ENCODE measurements at places on chromosomes 11 and 22. TPM values are rescaled to one million over a fixed set of nuclear protein-coding genes. Genes with fewer than 3 reads are reported as not detected.
A peak's percentile ranks its signal among the peaks of the same experiment; 100 is the strongest.

The PTPRJ gene
- 1.6 TPM for total RNA-seq

The MUC2 gene
- total RNA-seq, result not detected

The ZNF214 gene
- 3.2 TPM for total RNA-seq

The LYVE1 gene
- total RNA-seq, result not detected

The KCNC1 gene
- total RNA-seq, result not detected

The KRTAP5-9 gene
- not detected for total RNA-seq

The MS4A6A gene
- not detected for total RNA-seq

GRCh38 chr11:128680906-128681305, 13.0 kb upstream of the FLI1 start:
- no peak for DNase-seq

DNA sequence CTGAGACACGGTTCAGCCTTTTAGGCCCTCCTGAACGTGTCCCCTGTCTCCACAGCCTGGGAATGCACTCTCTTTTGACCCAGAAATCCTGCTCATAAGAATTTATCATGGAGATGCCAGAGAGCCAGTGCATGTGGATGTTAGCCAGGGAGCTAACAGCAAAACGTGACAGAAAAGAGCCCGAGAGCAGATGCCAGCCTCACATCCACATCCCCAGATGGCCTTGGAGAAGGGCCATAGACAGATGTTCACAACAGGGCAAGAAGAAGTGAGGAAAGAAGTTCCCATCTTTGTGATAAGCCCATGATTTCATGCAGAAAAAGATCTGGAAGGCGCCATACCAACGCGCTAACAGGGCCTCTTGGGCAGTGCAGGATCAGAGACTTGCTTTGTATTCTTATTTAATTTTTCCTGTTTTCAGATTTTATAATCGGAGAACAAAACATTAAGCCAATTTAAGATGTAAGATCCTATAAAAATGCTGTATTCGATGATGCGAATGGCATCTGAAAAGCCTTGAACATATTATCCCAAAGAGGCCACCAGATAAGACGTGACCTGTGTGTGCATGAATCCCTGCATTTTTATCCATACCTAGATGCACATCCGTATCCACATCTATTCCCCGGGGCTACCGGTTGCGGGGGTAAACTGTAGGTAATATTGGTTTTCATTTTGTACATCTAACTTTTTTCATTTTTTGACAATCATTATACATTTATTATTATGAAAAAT, 48.7 kb downstream of the IGLL5 start:
- no peak for DNase-seq

DNA sequence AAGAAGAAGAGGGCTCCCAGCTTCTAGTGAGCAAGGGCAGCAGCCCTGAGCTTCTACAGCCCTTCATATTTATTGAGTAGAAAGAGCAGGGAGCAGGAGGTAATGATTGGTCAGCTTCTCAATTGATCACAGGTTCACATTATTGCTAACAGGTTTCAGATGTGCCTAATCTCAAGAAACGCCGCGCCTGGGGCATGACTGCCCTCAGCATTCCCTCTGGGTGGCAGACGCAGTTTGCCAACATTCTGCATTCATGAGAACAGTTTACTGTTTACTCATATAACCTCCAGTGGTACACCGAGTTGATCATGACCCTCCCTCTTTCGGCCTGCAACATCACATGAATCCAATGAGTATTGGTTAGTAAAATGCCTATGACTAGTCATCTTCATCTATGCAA, 4.7 kb upstream of the ZNF74 start:
- no peak for DNase-seq

GRCh38 chr22:27752771-27753170, 48.8 kb downstream of the MN1 start:
- DNase-seq, result peak; percentile 91

DNA sequence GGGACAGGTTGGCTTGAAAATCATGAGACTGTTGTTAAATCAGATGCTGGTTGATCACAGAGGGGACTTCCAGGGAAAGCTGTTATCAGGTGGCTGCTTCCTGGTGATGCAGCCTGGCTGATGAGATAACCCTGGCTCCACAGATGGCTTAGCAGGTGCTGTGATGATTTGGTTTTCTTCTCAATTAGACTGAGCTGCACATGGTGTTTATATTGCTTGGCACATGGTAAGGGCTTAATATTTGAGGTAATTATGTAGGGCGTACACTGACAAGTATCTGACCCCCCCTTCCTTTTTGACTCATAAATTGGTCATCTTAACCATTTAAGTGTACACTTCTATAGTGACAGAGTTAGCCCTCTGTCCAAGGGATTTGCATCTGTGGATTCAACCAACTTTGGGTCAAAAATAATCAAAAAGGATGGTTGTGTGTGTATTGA, 7.0 kb downstream of the RPS3 start:
- peak; percentile 58 for DNase-seq

- DNase-seq, result no peak
Observed at GRCh38 chr22:21936151-21936775, 16.4 kb downstream of the PPM1F start.

DNA sequence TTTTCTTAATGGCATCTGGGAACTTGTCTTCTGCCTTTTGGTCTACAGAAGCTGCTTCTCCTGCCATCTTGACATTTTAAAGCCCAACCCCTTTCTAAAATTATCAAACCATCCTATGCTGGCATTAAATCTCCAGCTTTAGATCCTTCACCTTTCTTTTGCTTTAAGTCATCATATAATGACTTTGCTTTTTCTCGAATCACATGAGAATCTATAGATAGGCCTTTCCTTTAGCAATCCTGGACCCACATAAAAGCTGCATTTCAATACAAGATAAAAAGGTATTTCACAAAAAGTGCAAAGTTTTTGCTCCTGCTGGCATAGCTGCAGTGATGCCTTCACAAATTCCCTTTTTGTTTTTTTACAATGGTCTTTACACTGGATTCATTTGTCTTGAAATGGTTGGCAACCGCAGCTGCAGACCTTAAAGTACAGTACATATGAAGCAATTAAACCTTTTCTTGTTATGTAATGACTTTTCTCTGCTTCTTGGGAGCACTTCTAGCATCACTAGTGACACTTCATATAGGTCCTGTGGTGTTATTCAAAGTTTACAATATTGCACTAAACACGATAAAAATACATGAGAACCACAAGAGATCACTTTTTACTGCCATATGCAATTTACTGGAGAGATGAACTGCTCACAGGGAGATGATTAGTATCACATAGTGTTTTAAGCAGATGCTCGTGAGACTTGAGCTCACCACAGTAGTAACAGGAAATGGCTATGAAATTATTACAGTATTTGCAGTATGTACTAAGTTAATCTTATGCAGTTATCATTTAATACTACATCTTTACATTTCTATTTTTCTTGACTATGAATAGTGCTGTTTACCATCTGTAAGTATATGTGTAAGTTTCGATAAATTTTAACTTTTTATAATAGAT, 41.6 kb downstream of the ACER3 start:
- DNase-seq, result no peak

All from bronchial epithelial cell (primary cell).